Activated CD8-positive, alpha-beta memory T cell treated with anti-CD3 and anti-CD28 coated beads, Interleukin-2, amount 10 ng/mL, durations not matched to agents 7 days and 5 days (primary cell): ENCODE measurements at places on chromosomes 2 and 18.
A peak's percentile ranks its signal among the peaks of the same experiment; 100 is the strongest.

- H3K4me1 ChIP-seq: no peaks in the 10 kb centered on the region
- peaks cover 4% of the 10 kb centered on the region for H3K27me3 ChIP-seq
- no peaks in the 10 kb centered on the region for H3K36me3 ChIP-seq
- DNase-seq: no peak
Observed at GRCh38 chr2:225379856-225380255, 19.7 kb upstream of the NYAP2 start.

GRCh38 chr2:63059793-63060471, 9.3 kb downstream of the OTX1 start:
- H3K27ac ChIP-seq: peak overlapping the region; percentile 40
- peaks cover 83% of the 10 kb centered on the region for H3K27me3 ChIP-seq
- H3K36me3 ChIP-seq: peaks cover 3% of the 10 kb centered on the region

DNA sequence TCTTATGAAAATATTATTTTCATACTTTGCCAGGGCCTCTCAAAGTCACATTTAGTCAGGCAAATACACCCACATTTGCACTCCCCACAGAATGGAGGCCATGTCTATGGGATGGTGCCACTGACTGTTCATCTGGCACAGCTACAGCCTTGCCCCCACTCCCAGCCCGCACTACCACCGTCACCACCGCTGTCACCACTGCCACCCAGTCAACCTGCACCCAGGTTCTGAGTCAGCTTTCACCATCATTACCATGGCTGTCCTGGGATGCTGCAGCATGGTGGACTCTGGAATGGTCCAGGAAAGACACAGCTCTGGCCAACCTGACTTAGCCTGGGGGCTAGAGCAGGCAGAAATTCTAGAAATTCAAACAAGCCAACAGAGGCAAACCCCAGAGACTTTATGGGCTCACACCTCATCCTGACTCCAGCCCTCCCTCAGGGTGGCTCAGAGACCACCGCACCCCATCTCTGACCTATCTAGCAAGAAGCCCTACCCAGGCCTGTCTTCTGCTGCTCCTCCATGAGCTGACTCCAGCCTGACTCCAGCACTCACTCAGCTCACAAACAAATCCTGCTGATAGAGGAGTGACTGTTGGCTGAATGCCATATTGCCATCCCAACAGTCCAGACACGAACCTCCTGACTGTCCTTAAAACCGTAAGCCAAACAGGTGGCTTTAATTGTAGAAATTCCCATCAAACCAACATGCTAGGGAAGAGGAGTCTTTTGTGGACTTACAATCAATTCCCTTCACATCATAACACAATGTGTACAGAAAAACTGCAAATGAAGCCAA, 28.0 kb downstream of the DNER start:
- DNase-seq: no peak
- H3K4me3 ChIP-seq: no peak overlapping the region
- H3K36me3 ChIP-seq: no peaks in the 10 kb centered on the region
- H3K27me3 ChIP-seq: peaks cover 28% of the 10 kb centered on the region
- H3K4me1 ChIP-seq: no peaks in the 10 kb centered on the region
- H3K27ac ChIP-seq: no peak overlapping the region

DNA sequence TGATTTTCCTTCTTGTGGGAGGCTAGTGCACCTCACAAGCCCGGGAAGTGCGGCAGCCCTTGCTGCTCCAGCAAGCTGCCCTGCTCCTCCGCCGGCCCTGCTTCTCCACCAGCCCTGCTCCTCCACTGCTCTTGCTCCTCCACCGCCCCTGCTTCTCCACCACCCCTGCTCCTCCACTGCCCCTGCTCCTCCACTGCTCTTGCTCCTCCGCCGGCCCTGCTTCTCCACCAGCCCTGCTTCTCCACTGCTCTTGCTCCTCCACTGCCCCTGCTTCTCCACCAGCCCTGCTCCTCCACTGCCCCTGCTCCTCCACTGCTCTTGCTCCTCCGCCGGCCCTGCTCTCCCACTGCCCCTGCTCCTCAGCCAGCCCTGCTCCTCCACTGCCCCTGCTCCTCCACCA, 95.6 kb downstream of the NDUFA10 start:
- no peak overlapping the region for H3K4me3 ChIP-seq
- no peak overlapping the region for H3K27ac ChIP-seq
- H3K27me3 ChIP-seq: peaks cover 7% of the 10 kb centered on the region
- H3K4me1 ChIP-seq: peaks cover 27% of the 10 kb centered on the region

DNA sequence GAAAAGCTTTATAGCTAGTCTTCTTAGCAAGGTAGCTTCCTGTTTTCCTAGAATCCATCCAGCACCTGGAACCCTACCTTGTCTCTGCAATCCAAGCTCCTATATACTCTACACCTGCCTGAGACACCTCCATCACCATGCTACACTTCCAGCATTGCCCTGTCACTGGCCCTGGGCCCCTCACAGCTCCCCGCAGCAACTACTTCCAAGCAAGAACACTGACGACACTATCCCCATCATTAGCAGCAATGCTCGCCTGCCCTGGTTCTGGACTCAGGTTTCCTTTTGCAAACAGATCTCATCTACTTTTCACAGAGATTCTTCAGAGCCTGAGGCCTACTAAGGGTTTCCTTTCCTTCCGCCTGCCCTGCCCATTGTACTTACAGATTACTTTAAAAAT, 121.1 kb downstream of the DTNB start:
- peaks cover 7% of the 10 kb centered on the region for H3K36me3 ChIP-seq
- no peaks in the 10 kb centered on the region for H3K27me3 ChIP-seq
- H3K27ac ChIP-seq: no peak overlapping the region

DNA sequence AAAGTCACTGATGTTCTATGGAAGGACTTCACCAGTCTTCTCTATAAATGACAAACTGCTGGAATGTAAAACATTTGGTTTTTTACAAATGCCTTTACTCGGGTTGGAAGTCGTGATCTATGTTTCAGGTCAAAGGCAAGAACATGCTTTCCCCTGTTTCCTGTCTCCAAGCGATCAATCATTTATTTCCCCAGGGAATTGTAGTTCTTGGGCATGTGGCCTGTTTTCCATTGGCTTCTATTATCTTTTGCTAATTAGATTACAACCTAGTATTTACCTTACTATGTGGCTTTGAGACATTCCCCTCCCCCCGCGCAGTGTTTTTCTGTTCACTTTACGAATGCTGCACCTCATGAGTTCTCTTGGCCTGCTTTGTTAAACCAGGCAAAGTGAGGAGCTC, 684.2 kb downstream of the EPHA4 start:
- no peak overlapping the region for H3K4me3 ChIP-seq
- no peak overlapping the region for H3K27ac ChIP-seq
- H3K4me1 ChIP-seq: no peaks in the 10 kb centered on the region
- no peaks in the 10 kb centered on the region for H3K36me3 ChIP-seq
- no peaks in the 10 kb centered on the region for H3K27me3 ChIP-seq
- DNase-seq: no peak

- peaks cover 4% of the 10 kb centered on the region for H3K4me1 ChIP-seq
- H3K27ac ChIP-seq: no peak overlapping the region
Observed at GRCh38 chr2:86028766-86029381, 76.8 kb downstream of the POLR1A start.

- no peaks in the 10 kb centered on the region for H3K27me3 ChIP-seq
- peak; percentile 47 for DNase-seq
- H3K4me1 ChIP-seq: peaks cover 38% of the 10 kb centered on the region
- H3K4me3 ChIP-seq: no peak overlapping the region
Observed at GRCh38 chr2:9543557-9543956, 12.1 kb downstream of the ADAM17 start.

- H3K27ac ChIP-seq: peak overlapping the region; percentile 63
- peaks cover 53% of the 10 kb centered on the region for H3K4me1 ChIP-seq
- H3K4me3 ChIP-seq: no peak overlapping the region
- no peak for DNase-seq
- peaks cover 51% of the 10 kb centered on the region for H3K36me3 ChIP-seq
- no peaks in the 10 kb centered on the region for H3K27me3 ChIP-seq
Observed at GRCh38 chr2:27980242-27980641, 89.7 kb downstream of the BABAM2 start.

- DNase-seq: no peak
- H3K4me3 ChIP-seq: no peak overlapping the region
- peaks cover 53% of the 10 kb centered on the region for H3K4me1 ChIP-seq
- peak overlapping the region; percentile 8 for H3K27ac ChIP-seq
- no peaks in the 10 kb centered on the region for H3K27me3 ChIP-seq
Observed at GRCh38 chr18:46253498-46253897, 149.3 kb downstream of the HAUS1 start.

- peaks cover 3% of the 10 kb centered on the region for H3K36me3 ChIP-seq
- H3K4me3 ChIP-seq: no peak overlapping the region
- no peaks in the 10 kb centered on the region for H3K27me3 ChIP-seq
- no peak overlapping the region for H3K27ac ChIP-seq
Observed at GRCh38 chr2:240640939-240641338, 15.7 kb downstream of the GPR35 start.

DNA sequence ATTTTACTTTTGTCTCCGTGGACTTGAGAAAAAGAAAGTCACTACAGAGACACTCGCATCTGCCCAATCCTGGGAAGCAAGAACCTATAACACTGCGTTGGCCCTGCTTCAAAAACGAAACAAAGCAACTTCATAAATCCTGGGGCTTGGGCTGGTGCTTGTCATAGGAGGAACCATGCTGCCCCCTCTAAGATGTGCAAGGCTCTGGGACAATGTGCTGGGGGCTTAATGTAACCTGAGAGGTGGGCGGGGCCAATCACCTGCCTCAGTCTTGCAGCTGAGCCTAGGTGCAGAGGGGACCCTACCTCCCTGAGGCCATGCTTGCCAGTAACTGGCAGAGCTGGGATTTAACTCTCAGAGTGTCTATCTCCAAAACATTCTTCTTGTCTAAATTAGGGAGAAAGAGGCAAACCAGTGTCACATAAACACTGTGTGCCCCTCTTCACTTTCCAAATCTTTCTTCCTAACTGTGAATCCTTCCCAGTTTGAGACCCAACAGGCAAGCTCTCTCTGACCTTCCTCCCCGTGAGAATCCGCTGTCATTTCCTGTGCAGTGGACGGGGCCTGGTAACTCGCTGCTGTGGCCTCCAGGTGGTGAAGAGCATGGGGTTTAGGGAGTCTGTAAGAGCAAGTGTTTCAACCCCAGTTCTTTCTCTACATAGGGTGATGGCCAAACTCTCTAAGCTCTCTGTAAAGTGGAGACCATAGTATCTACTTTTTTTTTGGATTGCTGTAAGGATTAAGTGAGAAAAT, 115.1 kb downstream of the ACKR3 start:
- peaks cover 6% of the 10 kb centered on the region for H3K27me3 ChIP-seq
- H3K36me3 ChIP-seq: no peaks in the 10 kb centered on the region
- H3K27ac ChIP-seq: no peak overlapping the region
- no peak for DNase-seq
- H3K4me3 ChIP-seq: no peak overlapping the region

GRCh38 chr2:231384109-231384435, 11.4 kb upstream of the B3GNT7 start:
- H3K36me3 ChIP-seq: peaks cover 2% of the 10 kb centered on the region
- H3K4me3 ChIP-seq: no peak overlapping the region
- no peak for DNase-seq
- H3K4me1 ChIP-seq: no peaks in the 10 kb centered on the region
- H3K27ac ChIP-seq: no peak overlapping the region
- H3K27me3 ChIP-seq: peaks cover 13% of the 10 kb centered on the region

DNA sequence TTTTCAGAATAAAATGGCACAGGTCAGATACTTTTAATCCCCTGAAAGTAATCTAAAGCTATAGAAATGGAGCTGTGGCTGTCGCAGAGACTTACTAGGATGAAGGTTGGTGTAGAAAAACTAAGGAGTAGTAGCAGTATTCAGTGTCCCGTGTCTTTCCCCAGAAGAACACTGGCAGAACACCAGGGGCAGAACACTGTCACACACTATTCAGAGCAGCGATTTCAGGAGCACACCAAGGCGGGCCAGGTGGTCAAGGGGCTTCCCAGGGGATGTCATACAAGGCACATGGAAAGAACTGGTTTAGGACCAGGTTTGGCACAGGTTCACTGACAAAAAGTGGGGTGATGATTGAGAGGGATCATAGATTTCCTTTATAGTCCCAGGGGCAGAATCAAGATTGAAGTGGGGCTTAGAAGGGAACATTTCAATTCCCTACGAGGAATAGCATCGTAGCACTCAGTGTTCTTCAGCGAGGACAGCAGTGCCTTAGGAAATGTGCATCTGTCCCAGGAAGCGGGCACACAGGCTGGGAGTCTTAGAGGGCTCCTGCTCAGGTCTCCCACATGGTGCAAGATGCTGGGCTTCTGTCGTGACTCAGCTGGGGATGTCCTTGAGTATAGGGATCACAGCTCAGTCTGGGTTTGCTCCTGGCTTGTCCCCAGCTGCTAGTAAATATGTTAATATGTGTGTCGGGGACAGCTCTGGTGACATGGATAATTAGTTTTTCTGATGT, 22.6 kb downstream of the BCL2L11 start:
- no peak for DNase-seq
- peaks cover 12% of the 10 kb centered on the region for H3K4me1 ChIP-seq
- H3K27ac ChIP-seq: no peak overlapping the region
- H3K36me3 ChIP-seq: peaks cover 12% of the 10 kb centered on the region
- no peak overlapping the region for H3K4me3 ChIP-seq
- no peaks in the 10 kb centered on the region for H3K27me3 ChIP-seq

GRCh38 chr2:170525566-170525900, 189.6 kb upstream of the SP5 start:
- H3K4me1 ChIP-seq: peaks cover 13% of the 10 kb centered on the region
- H3K27me3 ChIP-seq: peaks cover 21% of the 10 kb centered on the region

DNA sequence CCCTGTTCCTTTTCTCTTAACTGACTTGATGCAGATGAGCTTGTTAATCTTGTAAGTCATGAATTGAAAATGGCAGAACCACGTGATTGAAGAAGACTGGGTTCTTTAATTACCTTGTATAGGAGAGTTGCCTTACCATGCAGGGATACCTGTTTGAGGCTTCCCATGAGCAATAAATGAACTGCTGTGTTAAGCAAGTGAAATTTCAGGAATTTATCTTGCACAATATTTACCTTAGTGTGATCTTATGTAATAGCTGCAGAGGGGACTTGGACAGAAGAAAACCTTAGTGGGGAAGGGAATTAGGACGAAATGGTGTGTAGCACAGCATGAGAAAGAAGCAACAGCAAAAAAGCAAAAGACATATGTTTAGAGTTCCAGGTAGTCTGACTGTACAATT, 384.0 kb upstream of the TMEFF2 start:
- H3K36me3 ChIP-seq: no peaks in the 10 kb centered on the region
- H3K4me3 ChIP-seq: no peak overlapping the region
- no peak overlapping the region for H3K27ac ChIP-seq
- DNase-seq: no peak

DNA sequence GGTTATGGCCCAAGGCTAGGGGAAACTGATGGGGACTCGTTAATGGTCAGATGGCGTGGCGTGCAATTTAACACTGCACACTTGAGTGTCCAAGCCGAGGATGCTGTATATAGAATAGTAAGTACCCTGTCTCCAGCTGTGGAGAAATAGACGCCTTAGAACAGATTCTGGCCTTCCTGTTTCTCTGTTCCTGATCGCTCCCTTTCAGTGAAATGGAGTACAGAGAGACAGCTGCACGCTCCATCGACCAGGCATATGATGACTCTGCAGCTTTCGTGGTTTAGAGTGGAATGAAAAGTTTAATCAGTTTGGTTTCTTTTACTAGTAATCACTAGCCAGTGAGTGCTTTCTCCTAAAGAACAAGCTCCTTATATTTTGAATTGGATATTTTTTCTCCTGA, 213.4 kb downstream of the NEDD4L start:
- no peak overlapping the region for H3K27ac ChIP-seq
- DNase-seq: no peak
- no peaks in the 10 kb centered on the region for H3K27me3 ChIP-seq
- no peak overlapping the region for H3K4me3 ChIP-seq
